ENCODE measurements at places on chromosomes 5 and 9.

DNA sequence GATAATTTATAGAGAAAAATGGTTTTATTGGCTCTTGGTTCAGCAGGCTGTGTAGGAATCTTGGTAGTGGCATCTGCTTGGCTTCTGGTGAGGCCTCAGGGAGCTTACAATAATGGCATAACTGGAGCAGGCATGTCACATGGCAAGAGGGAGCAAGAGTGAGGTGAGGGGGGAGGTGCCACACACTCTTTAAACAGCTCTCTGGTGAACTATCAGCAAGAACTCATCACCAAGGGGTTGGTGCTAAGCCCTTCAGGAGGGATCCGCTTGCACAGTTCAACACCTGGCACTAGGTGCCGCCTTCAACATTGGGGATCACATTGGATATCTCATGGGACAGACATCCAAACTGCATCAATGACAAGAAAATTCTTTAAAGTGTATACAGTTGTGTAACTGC, 10.5 kb downstream of the GPBP1 start:
- no peak for DNase-seq

- DNase-seq, result no peak
Measured at GRCh38 chr9:93060746-93061259, 2.3 kb downstream of the SUSD3 start.

- no peak for DNase-seq
Measured at GRCh38 chr5:92758552-92758951, 822.5 kb downstream of the NR2F1-AS1 start.

DNA sequence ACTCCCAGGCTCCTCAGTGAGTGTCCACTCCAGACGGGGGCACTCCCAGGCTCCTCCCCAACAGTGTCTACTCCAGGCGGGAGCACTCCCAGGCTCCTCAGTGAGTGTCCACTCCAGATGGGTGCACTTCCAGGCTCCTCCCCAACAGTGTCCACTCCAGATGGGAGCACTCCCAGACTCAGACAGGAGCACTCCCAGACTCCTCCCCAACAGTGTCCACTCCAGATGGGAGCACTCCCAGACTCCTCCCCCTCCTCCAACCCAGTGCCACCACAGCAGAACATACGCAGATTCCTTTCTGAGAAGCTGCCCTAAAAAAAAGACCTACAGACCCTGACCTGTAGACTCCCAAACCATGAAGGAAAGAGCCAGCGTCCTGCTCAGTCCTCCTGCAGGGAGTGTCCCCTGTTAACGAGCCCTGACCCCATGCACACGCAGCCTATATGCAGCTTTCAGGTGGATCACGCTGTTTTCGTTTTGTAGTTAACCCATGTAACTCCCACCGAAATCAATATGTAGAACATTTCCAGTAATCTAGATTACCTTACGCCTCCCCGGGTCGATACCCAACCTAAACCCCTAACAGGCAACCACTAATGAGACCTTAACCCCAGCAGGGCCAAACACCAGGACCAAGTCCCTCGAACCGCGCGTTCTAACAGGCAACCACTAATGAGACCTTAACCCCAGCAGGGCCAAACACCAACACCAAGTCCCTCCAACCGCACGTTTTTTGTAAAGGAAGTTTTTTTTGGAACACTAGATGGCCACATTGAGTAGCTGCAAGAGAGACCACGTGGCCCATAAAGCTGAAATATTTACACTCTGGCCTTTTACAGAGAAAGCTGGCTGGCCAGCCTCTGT, 15.7 kb downstream of the PNPLA7 start:
- peak; percentile 44 for DNase-seq

DNA sequence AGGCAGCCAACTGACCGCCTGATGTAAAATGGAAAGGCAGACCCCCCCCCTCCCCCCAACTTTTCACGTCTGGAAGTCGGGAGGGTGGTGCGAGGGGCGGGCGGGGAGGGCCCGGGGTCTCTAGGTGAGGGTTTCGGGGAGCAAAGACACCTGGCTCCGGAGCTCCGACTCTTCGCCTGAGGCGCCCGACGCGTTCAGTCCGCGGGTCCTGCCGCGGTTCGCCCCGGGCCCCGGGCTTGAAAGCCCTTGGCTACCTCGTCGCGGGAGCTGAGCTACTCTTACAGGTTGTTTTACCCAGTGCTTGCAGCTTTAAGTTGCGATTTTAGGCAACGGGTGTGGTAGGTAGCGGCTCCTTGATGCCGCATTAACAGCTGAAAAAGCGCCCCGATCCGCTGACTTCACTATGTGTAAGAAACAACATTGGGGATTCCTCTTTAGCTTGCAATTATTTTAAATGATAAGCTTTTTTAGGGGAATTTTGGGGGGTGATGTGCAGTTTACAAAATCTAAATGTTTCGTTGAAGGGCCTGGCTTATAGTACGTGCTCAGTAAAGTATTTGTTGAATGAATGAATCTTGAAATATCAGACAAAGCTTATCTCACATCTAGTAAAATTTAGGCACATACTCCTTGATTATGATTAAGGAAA, 722 bp downstream of the CDC42SE2 start:
- peak; percentile 52 for DNase-seq

DNA sequence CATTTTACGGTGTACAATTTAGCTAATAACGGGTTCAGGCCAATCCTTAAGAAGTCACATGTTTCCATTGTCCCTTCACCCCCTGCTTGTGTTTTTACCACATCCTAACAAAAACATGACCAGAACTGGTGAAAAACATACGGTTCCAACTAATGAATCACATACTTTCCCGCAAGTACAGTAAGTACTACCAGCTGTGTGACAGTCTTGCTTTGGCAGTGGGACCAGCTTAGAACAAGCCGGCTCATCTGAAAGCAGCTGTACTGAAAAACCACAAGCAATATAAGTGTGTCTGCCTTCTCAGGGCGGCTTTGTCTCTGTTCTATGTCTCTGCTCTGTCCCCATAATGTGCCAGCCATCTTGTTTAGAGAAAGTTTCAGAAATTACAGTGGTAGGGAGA, 242.5 kb downstream of the BNC2 start:
- peak; percentile 10 for DNase-seq

DNA sequence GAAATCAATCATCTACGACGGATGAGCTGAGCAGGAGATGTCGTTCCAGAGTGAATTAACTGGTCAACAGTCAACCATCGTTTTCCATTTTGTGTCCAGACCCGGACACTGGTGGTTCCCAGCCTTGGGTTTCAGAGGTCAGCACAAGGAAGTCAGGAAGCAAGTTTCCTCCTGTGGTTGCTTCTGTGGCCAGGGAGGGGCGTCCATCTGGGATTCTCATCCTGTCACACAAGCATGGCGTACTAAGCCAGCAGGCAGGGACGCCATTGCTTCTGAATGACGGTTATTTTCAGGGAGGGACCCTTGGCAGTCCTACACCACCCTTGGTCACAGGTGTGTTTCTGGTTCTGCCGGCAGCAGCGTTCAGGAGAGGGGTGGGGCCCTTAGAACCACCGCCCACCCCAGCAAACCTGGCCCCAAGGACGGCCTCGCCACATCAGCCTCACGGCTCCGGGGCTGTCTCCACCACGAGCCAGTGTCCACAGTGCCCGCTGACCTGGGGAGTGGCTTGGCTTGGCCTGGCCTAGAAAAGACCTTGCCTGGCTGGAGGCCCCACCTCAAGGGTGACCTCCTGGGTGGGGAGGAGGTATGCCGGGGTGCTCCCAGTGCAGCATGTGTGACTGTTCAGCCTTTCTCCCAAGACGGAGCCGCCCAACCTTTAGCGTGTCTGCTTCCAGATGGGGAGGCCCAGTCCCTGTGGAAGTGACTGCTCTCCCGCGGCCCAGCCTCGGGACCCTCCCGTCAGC, 25.2 kb downstream of the NDUFS6 start:
- no peak for DNase-seq

- DNase-seq, result no peak
Measured at GRCh38 chr9:137307255-137308056, 5.4 kb upstream of the NRARP start.
